ENCODE measurements at places on chromosomes 3 and 15.

DNA sequence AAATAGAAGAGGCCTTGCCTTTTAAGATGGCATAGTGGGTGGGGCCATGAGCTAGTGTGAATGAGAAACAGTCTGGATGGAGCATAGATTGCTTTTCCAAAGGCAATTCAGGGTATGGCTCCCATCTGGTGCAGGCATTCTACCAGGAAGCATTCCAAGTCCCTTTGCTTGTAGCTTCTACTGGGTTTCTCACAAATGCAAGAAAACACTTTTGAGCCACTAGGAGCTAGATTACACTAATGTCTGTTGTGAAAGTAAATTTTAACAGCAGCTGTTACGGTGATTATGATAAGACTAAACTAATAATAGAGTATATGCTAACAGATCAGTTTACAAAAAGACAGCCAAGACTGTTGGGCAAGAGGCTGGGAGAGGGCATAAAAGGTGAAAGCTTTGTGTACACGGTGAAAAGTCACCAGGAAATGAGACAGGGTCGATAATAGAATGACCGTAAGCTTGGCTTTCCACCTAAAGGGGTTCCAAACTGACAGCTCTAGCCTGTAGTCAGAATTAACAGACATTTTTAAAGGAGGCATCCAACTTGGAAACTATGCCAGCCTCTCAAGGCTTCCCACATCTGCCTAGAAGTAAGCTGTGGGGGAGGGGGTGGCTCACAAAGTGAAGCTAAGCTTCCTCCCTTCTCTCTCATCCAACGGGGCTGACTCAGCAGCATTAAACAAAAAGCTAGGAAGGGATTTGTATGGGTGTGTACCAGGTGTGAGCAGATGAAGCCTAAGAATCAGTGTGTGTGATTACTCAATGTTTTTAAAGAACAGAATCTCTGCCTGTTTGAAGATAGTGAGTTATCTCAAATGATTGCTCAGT, 61.1 kb upstream of the GPD1L start:
- no peak for DNase-seq

DNA sequence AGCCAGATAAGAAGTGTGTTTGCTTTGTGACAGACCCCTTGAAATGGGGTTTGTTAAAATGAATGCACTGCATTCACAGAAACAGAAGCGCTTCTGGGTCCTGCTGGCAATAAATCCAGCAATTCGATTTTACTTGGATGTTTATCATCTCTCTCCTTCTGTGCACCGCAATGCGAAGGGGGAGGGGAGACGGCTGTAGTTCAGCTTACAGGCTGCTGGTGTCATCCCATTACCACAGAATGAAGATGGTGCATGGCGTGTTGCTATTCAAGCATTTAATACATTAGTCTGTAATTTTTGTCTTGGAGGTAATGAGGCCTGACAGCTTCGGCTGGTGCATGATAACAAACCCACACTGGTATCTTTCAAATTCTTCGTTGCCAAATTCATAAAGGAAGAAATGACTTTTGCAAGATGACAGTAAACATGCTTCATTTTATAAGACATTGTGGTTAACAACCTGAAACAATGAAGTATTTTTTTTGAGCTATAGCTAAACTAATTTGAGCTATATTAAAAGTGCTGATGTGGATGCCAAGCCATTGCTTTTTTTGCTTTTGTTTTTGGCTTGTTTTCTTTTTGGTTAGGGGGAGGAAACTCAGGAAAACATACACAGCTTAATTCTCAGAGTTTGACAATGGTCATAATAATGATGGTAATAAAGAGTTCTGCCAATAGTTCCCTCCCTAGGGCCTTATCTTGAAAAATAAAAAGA, 418.3 kb downstream of the OTOL1 start:
- DNase-seq = no peak

DNA sequence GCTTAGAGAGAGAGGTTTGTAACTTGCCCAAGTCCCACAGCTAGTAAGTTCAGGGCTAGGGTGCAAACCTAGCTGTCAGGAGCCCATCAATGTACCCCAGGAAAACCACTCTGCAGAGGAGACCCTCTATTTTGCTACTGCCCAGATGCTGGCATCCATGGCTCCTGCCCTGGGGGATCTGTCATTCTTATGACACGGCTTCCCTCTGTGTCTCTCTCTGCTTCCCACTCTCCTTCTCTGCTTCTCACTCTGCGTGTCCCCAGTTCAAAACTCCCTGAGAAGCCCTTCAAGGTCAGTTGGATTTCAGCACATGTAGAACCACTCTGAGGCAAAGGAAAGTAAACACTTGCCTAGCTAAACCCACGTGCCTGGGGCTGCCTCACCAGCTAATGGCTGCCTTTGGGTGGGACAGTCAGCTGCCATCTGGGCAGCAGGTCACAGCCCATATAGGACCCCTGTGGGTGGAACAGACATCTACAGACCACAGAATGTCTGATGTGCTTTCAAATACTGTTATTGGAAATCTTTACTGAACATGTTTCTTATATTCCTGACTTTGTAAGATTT, 29.4 kb upstream of the SLCO2A1 start:
- no peak for DNase-seq

- no peak for DNase-seq
Measured at GRCh38 chr15:73685981-73686380, 1.8 kb downstream of the CD276 start.

GRCh38 chr3:179107617-179108016, 36.0 kb upstream of the ZMAT3 start:
- DNase-seq = no peak

DNA sequence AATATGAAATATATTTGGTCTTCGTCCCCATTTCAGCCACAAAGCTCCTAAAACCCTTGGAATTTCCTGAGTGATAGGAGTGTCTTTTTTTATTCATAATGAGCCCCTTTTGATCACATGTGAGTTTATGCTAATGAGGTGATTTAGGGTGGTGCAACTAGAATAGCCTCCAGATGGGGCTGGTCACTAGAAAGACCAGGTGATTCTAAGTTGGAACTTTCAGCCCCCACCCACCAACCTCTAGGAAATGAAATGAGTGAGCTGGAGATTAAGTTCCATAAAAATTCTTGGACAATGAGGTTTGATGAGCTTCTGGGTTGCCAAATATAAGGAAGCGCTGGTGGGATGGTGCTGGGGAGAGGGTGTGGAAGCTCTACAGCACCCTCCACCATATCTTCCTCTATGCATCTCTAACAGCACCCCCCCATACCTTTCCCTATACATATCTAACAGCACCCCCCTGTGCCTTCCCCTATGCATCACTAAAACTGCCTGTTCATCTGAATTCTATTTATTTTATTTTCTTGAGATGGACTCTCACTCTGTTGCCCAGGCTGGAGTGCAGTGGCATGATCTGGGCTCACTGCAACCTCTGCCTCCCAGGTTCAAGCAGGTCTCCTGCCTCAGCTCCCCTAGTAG, 2.1 kb upstream of the SMCO1 start:
- DNase-seq = no peak

GRCh38 chr3:52126500-52126899, 27.7 kb downstream of the POC1A start:
- DNase-seq = no peak

- peak; percentile 13 for DNase-seq
Measured at GRCh38 chr3:193040836-193041672, 123.4 kb upstream of the MB21D2 start.

DNA sequence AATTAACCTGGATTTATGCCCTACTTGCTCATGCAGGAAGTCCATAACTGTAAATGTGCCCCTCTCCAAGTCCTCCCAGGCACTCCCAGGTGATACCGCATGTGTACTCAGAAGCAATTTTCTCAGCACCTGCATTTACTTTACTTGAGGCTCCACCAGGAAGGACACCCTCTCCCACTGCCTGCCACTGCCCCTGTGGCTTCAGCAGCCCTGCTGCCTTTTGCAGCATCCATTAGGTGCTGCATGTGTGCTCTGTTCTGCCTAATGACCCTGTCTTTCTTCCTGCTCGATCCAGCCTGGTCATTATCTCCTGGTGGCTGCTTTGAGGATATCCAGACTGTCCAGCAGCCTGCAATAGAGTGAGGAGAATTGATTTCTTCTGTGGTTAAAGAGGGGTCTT, 107.6 kb upstream of the SEMA6D start:
- DNase-seq = no peak

- DNase-seq = no peak
Measured at GRCh38 chr3:12948371-12948770, 107.0 kb upstream of the RPL32 start.

GRCh38 chr3:70011582-70011981, 12.0 kb downstream of the SAMMSON start:
- no peak for DNase-seq

DNA sequence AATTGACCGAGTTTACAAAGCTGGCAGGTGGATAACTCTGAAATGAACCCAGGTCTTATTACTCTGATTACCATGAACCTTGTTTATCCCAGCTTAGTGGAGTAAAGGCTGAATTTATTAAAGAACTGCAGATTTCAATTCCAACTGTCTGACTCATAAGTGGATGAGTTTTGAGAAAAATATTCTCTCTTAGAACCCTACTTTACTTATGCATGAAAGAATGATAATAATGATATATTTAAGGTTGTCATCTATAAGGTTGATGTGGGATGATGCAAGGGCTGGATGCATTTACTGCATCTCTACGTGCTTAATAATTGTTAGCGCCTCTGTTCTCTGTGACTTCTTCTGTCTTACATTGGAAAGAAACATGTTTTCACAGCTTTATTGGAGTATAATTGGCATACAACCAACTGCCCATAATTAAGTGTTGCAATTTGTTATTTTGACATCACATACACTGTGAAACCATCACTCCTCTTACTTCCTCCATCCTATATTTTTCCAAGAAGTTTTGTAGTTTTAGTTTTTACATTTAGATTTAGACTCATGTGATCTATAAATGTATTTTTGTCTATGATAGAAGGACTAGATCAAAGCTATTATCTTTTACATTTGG, 771.2 kb upstream of the ARRDC4 start:
- no peak for DNase-seq

DNA sequence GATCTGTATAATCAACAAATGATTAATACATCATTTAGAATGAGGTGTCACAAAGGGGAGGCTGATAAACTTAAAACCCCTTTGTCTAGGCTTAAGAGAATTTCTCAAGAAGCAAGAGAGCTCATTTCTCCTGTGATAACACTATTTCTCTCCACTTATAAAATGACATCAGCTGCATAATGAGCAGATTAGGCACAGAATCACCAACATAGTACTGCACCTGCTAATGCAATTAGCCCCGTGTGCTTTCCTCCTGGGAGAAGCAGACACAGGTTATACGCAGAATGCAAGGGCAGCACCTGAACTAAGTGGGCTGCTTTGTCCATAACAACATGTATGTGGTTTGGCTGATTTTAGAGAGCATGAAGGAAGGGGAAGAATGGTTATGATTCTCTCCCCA, 515.3 kb upstream of the CFAP20DC start:
- DNase-seq = no peak

DNA sequence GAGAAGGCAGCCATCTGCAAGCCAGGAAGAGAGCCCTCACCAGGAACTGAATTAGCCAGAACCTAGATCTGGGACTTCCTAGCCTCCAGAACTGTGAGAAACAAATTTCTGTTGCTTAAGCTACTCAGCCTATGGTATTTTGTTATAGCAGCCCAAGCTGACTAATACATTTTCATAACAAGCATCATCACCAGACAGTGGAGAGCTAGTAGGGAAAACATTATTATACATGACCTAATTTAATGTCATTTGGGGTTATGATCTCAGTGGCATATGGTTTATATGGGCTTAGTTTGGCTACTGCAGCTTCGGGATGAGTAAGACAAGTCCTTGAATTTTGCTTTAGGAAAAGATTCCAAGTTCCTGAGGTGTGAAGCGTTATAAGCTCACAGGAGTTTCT, 35.6 kb downstream of the LNP1 start:
- DNase-seq = no peak

DNA sequence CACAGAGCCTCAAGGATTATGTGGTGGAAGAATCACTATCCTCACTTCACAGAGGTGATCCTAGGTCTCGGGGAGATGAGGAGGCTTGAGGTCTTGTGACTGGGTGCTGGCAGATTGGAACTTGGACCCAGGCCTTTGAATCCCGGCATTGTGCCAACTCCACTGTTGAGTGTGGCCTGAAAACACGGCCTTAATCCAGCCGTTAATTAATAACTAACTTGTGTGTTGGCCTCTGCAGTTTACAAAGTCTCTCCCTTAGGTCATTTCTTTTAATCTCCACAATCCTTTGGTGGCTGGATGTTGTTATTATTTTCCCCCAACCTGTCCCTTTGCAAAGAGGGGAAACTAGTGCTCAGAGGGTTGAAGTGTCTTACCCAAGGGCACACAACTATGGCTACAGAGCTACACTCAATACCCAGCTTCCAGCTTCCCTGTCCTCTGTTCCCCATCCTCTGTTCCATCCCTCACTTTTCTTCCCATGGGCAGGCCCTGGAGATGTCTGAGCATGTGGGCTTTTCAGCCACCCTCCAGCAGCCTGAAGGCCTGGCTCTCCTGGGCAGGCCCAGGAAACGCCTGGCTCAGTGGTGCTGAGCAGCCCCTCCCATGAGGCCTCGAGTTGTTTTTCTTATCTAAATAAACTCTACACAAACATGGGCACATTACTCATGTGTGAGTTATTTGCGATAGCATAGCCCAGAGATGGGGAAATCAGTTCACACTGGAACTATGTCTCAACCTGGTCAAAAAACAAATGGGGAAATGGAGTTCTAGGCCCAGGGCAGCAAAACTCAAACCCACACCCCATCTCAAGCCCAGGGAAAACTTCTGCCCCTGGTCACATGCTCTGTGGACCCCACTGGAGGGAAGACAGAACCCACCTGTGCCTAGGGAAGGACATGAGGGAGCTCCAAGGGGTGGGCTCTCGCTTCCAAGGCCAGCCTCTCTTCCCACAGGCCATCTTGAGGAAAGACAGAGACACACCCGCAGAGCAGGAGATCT, 16.8 kb upstream of the SMAD3 start:
- no peak for DNase-seq

DNA sequence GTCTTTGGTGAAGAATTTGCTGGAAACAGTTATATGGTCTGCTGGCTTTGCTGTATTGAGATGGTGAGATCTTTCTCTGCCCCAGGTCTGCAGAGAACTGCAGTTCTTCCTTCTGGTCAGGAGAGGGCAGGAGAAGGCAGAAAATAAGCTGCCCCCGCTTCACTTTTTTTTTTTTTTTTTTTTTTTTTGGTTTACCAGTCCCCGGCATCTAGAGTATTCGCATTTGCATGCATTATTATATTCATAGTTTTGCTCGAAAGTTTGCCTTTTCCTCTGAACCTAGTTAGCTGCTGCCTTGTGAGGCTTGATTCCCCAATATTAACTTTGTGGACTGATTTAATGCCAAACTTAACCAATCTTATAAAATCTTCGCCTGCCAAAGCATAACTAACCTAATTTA, 10.6 kb upstream of the PARL start:
- DNase-seq = peak; percentile 40

DNA sequence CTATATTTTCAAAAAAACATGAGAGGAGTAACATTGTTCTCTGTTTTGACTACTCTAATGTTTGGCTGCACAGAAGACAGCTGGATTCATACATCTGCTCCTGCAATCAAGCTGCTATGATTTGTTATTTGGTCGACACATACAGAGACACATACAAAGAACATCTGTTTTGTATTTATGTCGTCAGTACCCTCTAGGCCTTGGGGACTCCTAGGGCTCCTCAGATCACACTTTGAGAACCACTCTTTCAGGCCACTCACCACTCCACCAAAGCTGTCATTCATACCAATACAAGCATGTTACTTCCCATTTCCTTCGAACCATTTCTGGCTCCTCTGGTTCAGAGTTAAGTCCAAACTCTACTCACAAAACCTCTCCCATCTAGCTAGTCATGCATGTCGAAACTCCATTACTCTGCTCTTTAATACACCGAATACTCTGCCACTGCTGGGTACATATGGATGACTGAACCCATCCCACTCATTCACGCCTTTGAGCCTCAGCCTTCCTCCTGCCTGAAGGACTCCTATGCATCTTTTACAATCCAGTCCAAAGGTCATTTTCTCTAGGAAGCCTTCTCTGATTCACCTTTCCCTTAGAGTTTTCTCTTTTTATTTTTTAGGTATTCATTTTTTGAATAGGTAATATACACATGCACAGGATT, 102.9 kb upstream of the ARHGEF3 start:
- peak; percentile 48 for DNase-seq
